Mucosa of descending colon (tissue), 3 donors: ENCODE measurements at places on chromosomes 5 and 9.
A peak's percentile ranks its signal among the peaks of the same experiment; 100 is the strongest.

DNA sequence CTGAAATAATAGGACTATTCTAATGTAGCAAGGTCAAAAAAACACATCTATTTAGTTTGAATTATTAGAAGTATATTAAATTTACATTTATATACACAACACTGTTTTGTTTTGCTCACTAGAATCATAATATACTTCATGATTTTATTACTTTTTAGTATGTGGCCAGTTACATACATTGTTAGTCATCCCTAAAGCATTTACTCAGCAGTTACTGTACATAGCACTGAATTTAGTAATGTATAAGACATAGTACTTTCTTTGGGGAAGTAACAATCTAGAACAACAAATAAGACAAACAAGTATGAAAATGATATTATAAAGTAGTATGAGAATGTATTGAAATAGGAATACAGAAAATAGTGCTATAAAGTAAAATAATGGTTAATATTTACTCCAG is 28.2 kb downstream of the ERCC8 start:
- no peak for DNase-seq

DNA sequence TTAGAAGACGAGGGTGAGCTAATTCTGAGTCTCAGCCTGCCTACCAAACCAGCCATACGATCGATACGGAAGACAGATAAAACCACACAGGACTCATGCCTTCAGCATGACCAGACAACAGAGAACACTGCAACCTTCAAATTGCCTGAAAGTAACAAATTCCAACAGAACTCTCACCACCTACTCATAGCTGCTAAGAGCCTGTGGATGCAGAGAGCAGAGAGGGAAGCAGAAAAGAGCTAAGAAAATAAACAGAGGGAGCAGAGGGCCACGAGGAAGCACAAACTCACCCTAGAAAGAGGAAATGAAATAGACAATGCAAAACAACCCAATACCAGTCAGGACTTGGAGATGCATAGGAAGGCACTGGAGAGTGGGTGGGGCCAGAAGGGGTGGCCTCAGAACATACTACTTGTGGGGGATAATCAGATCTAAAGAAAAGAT is 86.7 kb upstream of the TAS2R1 start:
- DNase-seq, result no peak

DNA sequence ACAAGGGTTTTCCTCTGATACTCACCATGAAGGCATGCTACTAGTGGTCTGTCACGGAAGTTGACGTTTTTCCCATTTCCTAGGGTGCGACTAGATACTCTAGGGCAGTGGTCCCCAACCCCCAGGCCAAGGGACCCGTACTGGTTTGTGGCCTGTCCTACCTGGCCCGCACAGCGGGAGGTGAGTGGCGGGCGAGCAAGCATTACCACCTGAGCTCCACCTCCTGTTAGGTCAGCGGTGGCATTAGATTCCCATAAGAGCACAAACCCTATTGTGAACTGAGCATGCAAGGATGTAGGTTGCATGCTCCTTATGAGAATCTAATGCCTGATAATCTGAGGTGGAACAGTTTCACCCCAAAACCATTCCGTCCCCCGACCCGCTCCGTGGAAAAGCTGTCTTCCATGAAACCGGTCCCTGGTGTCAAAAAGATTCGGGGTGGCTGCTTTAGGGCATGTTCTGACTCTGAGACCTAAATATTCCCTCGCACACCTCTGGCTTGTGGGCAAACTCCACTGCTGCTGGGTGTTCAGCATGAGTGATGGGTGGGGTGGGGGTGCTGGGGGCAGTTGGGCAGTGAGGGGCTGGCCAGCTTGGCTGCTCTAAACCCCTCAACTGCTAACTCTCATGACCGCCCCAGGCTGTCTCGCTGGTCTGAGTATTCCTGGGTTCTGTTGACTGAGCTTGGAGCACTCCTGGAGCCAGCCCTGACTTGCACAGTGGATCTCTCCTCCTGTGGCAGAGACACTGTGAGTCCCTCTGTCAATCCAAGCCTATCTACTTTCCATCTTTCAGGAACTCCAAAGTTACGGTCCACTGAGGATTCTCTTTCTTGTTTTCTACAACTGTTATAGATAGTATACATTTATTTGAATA is 78.3 kb upstream of the NEK6 start:
- DNase-seq, result no peak

DNA sequence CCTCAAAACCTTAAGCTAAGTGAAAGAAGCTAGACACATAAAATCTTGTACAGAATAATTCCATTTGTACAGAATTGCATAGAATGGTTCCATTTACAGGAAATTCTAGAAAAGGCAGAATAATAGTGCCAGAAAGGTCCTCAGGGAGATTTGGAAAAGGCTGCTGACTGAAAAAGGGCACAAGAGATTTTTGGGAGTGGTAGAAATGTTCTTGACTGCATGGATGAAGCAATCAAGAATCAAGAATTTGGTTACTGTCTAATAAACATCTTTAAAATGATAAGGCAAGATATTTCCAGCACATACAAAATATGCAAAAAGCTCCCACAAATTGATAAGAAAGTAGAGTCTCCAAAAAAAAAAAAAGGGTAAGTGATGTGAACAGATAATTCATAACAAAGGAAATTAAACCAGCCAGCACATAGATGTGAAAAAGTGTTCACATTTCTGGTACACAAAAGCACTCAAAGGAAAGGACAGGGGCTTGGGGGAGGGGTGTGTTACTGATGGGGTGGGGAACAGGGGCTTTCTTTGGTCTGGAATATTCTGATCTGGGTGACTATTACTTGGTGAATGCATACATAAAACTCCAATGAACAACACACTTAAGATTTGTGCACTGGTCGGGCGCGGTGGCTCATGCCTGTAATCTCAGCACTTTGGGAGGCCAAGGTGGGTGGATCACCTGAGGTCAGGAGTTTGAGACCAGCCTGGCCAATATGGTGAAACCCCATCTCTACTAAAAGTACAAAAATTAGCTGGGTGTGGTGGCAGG is 85.2 kb downstream of the SHC3 start:
- no peak for DNase-seq

DNA sequence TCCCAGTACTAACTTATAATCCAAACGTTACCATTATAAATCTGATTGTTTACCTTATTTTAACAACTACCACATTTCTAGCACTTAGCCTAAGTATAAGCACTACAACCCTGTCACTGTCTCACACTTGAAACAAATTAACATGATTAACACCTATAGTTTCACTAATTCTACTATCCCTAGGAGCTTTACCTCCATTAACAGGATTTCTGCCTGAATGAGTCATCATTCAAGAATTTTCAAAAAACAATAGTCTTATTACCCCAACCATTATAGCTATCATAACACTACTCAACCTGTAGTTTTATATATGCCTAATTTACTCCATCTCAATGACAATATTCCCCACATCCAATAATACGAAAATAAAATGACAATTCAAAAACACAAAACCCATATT is 89.6 kb downstream of the INSL6 start:
- no peak for DNase-seq

- no peak for DNase-seq
Observed at GRCh38 chr9:99505936-99506335, 283.9 kb downstream of the SEC61B start.

DNA sequence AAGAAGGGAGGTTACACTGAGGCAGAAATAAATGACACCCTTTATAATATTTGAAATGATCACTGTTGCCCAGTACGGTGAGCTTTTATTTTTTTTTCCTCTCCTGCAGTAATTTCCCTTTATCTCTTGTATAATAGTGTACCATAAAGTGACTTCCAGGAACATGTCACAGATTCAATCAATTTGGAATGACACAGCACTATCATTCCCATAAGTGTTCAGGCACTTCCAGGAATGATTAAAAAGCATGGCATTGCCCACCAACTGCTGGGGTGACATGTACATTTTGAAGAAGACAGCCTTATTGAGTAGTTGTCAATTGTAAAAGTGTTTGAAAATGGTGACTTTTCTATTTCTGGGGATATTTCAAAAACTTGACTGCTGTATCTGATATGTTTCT is 1700.9 kb upstream of the NUDT12 start:
- no peak for DNase-seq

GRCh38 chr5:180553530-180553929 is 37.8 kb downstream of the SCGB3A1 start:
- no peak for DNase-seq

DNA sequence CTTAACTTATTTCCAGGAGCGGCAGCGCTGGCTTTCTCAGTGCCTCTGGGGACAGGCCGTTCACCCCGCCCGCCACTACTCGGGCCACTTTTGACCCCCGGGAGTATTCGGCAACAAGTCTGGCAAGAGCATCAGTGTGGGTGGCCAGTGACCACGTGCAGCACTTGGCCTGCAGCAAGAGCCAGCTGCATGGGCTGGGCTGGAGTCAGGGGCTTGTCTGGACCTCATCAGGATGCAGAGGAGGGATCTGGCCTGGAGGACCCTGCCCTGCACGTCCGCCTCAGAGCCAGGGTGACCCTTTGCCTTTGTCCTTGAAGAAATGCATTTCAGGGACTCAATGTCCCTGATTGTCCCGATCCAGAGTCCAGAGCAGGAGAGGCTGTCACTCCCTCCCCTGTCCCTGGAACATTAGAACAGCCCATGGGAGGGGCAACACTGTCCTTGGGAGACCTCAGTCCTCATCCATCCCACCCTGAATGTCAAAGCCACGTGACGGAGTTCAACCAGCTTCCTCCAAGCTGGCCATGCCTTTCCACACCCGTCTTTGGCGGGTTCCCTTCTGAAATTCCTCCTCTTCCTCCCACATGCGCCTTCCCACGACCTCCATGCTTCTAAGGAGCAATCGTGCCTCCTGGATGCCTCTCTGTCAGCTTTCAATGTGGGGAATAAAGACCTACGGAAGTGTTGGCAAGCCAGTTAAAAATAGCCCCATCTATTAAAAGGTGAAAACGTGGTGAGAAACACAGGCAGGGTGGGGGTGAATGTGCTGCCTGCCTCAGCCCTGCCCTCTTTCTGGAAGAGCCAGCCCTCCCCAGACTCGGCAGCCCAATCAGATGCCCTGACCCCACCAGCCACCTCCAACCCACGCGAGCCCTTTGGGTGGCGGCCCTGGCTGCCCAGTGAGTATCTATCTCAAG is 99.0 kb downstream of the OLFM1 start:
- DNase-seq, result no peak

- no peak for DNase-seq
Observed at GRCh38 chr5:52809884-52810283, 22.2 kb downstream of the ITGA1 start.

DNA sequence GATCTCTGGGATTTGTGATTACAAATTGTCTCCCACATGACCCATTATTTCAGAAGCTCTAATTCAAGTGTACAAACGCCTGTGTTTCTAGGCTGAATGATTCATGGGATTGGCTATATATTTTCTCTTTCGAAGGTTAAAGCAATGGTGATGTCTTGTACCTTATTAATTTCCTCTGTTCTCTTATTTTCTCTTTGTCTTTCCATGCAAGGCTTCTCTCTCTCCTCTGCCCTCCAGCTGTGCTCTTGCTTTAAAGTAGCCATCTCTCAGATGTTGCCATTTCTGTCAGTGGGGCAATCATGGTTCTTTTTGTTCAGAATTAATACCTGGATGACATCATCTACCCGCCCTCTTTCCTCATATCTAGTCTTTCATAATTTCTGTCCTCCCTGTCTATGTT is 184.3 kb upstream of the ATP10B start:
- DNase-seq, result no peak

- no peak for DNase-seq
Observed at GRCh38 chr5:72376381-72376780, 56.2 kb downstream of the PTCD2 start.

- DNase-seq, result no peak
Observed at GRCh38 chr9:110847671-110848070, 179.1 kb downstream of the MUSK start.

GRCh38 chr5:143141652-143142051 is 261.8 kb downstream of the NR3C1 start:
- no peak for DNase-seq

DNA sequence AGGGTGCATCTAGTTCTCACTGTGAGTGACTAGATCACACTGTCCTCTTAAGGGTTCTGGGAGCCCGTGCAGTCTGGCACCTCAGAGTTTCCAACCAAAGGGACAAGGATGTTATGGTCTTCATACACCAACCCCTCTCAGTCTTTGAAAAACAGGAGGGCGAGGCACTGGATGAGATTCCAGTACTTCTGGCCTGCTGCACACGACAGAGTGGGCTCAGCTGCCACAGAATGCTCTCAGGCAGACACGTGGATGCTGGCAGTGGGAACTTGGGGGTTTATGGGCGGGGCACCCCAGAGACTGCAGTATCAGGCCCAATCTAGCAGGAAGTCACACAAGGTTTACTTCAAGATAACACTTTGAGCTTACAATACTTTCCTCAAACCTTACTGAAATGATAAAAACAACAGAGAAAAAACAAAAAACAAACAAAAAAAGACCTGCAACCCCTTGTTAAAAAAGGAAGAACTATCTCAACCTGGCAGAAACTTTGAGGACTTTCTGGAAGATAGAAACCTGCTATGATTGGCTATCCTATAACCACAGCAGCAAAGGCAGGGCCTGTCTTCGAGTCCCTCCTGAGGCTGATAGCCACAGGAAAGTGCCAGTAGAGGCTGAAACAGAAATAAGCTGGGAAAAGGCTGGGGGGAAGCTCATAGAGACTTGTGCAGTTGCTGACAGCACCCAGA is 28.3 kb upstream of the TGFBR1 start:
- peak; percentile 70 for DNase-seq

DNA sequence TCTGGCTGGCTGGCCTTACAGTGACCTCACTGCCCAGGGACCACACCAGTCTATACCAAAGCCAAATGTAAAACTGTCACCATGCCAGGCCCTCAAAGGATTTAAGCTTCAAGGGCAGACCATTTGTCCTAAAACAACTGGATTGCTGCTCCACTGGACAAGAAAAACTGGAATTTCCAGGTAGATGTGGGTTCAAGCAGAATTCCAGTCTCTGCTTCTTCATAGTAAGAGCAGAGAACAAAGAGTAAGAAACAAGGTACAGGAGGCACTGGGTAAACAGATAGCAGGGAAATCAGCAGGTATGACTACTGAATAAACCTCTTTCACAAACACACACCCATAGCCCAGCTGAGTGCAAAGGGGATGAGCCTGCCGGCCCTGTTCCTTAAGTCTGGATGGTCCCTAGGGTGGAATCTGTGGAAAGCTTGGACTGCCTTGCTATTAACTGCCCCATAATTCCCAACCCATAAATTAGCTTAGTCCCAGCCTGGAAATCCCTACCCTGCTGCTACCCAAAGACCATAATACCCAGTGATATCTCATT is 5.5 kb downstream of the B4GALT1 start:
- no peak for DNase-seq

DNA sequence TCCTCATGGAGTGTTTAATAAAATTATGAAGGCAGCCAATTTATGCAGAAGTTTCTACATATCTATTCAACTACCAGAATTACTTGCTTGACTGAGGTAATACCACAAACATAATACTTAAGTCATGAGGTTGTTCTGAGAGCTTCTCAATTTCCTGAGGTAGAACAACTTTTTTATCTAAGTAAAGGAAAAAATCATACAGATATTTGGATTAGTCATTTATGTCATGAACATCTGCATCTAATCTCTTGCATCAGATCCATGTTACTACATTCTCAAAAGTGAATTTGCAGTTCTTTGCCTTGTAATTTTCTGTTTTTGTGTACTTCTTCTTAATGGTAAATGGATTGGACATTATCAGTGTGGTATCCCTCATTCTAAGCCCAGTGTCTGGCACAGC is 60.4 kb upstream of the RGMB start:
- no peak for DNase-seq
